Right hindlimb (tissue), 1 donor: ENCODE measurements at places on chromosomes 13 and 19.
A peak's percentile ranks its signal among the peaks of the same experiment; 100 is the strongest.

- no peak for DNase-seq
Observed at GRCh38 chr13:30138511-30138910, 168.8 kb downstream of the KATNAL1 start.

- DNase-seq = no peak
Observed at GRCh38 chr13:25869941-25870340, 181.9 kb downstream of the SHISA2 start.

- no peak for DNase-seq
Observed at GRCh38 chr13:44188257-44188656, 185.4 kb upstream of the SERP2 start.

DNA sequence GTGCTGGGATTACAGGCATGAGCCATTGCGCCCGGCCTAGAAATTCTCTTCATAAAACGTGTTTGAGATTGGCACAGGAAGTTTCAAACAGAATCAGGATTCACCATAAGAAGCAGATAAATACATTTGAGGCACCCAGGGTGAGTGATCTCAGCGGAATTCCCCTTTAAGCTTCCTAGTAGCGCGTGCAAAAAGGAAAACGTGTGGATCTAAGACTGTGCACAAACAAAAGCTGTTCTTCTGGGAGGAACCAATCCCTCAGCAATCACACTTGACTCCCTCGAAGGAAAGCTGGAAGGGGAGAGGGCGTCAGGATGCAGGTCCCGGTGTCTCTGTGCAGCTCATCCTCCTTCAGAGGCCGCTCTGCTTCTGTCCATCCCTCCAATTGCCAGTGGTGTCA, 15.5 kb downstream of the MCF2L start:
- no peak for DNase-seq

DNA sequence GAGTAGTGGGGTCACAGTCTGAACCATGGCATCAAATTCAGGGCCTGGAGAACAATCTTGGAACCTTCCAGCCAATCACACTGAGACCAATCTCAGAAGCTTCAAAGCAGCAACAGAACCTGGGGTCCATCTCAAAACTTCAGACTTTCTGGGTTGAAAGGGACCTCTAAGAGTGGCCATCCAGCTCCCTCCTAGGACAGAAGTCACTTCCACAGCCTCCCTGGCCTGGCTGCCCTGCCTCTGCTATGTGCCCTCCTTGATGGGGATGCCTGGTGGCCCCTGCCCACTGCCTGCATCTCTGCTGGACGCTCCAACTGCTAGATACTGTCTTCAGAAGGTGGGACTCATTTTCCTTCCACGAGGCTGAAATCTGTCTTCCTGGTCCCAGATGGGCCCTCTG, 1.8 kb downstream of the TLE2 start:
- no peak for DNase-seq

DNA sequence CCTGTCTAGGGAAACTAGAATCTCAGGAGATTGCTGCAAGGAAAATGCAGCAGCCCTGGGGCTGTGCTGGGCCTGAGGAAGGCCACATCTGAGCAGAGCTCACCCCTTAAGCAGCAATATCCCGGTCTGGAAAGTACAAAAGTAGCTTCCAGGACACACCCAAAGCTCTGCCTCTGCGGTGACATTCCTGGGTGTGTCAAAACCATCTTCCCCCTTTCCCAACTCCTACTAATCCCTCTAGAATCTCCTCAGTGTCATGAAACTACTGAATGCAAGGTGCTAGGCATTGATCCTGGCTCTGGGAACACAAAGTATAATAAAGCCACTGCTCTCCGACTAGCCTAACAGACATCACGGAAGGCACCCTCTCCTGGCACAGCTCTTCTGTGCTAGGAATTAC, 5.0 kb downstream of the PBX4 start:
- no peak for DNase-seq

DNA sequence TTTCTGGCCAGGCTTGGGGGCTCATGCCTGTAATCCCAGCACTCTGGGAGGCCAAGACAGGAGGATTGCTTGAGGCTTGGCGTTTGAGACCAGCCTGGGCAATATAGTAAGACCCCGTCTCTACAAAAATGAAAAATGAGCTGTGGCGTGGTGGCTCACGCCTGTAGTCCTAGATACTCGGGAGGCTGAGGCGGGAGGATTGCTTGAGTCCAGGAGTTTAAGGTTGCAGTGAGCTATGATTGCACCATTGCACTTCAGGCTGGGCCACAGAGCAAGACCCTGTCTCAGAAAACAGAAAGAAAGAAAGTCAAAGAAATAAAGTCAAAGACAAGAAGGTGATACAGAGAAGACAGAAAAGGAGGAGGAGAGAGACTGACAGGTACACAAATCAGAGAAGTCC, 2.5 kb upstream of the CACNG6 start:
- DNase-seq = no peak

- DNase-seq = no peak
Observed at GRCh38 chr13:78689011-78689410, 30.1 kb upstream of the OBI1 start.

DNA sequence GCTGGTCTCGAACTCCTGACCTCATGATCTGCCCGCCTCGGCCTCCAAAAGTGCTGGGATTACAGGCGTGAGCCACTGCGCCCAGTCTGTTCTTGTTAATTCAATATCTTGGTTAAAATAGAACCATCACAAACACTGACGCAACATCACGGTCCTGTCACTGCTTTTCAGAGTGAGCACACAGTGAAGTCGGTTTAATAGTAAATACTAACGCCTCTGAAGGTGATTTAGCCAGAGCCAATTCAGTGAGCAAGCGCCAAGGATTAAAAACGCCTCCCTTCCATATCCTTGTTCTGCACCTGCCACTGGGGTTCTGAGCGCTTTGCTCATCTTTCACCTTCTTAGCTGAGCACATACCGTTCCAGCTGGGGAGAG, 30.3 kb downstream of the LAMP1 start:
- no peak for DNase-seq

GRCh38 chr13:33466262-33466661, 180.7 kb upstream of the STARD13 start:
- no peak for DNase-seq

- DNase-seq = no peak
Observed at GRCh38 chr19:43229315-43229714, 23.9 kb upstream of the PSG4 start.

- DNase-seq = no peak
Observed at GRCh38 chr13:76668141-76668540, 218.1 kb downstream of the KCTD12 start.

- DNase-seq = no peak
Observed at GRCh38 chr13:80923907-80924306, 583.0 kb upstream of the SPRY2 start.

GRCh38 chr13:97946951-97947588, 6.4 kb upstream of the IPO5 start:
- DNase-seq = no peak

- peak; percentile 51 for DNase-seq
Observed at GRCh38 chr13:30696278-30697176, 38.8 kb upstream of the ALOX5AP start.
